ENCODE measurements at places on chromosomes 2 and 18. TPM values are rescaled to one million over a fixed set of nuclear protein-coding genes. Genes with fewer than 3 reads are reported as not detected.

The PUM2 gene
- polyA plus RNA-seq, result 24.6 TPM

The ADRA2B gene
- 1.9 TPM for polyA plus RNA-seq

The PUS10 gene
- 2.9 TPM for polyA plus RNA-seq

The TRIM54 gene
- polyA plus RNA-seq, result 131 TPM

DNA sequence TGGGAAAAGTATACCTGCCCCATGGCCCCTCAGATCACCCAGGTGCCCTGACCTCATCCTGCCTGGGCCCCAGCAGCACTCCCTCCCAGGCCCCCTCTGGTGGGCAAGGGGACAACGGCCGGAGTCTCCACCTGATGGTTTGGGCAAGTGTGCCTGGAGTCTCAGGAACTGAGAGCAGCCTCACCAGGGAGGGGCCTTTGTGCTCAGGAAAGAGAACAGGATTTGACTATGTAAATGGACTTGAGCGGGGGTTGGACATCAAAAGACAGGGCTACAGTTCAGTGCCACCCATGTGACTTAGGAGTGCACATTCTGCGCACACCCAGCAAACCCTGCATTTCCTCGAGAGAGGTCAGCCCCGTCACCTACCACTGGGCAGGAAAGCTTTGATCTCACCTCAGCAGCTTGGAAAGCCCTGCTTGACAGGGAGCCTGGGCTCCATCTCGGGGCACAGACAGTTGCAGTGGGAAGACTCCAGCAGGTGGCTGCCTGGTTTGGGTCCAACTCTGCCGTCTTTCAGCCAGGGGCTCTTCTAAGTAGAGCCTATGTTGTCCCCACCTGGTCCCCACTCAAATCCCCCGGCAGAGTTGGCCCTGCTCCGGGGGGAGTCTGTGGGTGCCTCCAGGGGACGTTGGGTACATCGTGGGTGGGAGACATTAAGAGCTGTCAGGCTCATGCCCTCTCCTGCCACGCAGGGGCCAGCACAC lies 3.3 kb downstream of the INPP5D start:
- DNase-seq, result no peak

GRCh38 chr2:26875065-26875634 lies 27.2 kb downstream of the DPYSL5 start:
- no peak for DNase-seq

- no peak for DNase-seq
Observed at GRCh38 chr2:232519581-232520438, at the start of gene PRSS56. PRSS56 (plus strand) TSS chr2:232520388; CDS start chr2:232520599, 211 bp downstream.

DNA sequence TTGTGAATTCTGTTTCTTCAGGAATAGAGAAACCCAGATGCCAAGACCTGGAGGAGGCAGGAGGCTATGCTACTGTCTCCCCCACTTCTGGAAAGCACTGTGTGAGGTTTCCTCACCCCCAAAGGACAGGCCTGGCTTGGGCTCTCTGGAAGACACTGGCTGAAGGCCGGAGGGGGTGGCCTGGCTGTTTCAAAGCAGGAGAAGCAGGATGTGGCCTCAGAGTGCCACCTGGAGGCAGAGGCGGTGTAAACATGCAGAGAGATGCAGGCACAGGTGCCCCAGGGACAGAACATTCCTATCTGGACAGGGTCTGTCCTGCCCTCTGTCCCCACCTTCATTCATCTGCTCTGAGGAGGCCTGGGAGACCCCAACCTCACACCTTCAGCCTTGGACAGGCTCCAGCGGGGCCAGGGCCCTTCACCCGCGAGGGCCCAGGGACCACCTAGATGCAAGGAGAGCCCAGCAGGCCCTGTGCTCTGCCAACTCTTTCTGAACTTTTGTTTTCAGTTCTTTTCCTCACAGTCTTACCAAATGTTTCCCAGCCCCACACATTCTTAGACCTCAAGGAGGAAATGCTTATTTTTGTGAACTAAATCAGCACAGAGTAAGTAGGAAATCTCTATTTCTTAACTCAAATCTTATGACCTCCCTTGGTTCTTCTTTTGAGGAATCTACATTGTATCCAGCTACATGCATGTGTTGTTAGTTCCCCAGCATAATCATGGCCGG lies 79.2 kb downstream of the LONRF2 start:
- peak; percentile 69 for DNase-seq

GRCh38 chr18:48975120-48975816 lies 24.5 kb upstream of the SMAD7 start:
- peak; percentile 34 for DNase-seq

DNA sequence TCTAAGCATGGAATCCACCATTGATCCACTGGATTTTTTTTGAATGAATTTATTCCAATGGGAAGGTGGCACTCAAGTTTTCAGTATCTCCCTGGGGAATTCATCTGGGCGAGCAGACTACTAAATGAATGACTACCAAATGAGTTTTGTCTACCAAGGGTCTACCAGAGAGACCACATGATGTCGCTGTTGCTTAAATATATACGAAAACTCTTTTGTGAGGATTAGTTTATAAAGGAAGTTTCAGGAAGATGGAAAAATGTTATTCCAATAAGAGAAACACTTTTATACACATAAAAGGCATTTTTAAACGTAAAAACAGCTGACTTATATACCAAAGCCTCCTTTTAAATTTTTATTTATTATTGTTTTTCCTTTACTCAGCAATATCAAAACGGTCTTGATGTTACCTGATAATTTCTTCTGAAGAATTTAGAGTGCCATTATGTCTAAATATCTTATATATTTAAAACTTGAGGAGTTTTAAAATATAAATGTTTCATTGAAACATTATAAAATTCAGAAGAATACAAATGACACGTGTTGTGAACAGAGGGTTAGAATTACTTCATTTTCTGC lies 139.7 kb downstream of the HRH4 start:
- peak; percentile 45 for DNase-seq

- peak; percentile 62 for DNase-seq
Observed at GRCh38 chr2:104658144-104658835, 195.6 kb upstream of the POU3F3 start.

GRCh38 chr18:24595561-24596031 lies 135.2 kb downstream of the HRH4 start:
- DNase-seq, result no peak

GRCh38 chr18:11851146-11851805 lies at the start of gene CHMP1B:
CHMP1B (plus strand) TSS chr18:11851413; CDS start chr18:11851512, 99 bp downstream.
- peak; percentile 98 for DNase-seq

GRCh38 chr2:24231461-24231881 lies 56.6 kb downstream of the FAM228A start:
- no peak for DNase-seq

DNA sequence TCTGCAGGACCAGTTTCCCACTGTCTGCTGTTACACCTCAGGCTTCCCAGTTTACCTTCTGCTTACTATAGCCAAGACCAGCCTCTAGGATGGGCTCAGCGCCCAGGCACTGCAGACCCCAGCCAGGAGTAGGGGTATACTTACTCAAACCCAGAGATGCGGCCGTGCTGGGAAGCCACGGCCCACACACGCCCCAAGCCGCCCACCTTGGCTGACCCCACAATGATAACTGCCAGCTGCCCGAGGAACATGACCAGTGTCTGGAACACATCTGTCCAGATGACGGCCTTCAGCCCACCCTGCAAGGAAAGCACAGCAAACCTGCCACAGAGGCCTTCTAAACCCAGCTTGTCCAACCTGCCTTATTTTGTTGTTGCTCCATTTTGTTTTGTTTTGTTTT lies 6.6 kb upstream of the ATRAID start:
- DNase-seq, result no peak

Data from heart right ventricle (tissue), 16 donors.